ENCODE measurements at places on chromosomes 12 and 14.

- no peak for DNase-seq
These were observed 60.5 kb downstream of the BTG1 start for GRCh38 chr12:92085040-92085735.

DNA sequence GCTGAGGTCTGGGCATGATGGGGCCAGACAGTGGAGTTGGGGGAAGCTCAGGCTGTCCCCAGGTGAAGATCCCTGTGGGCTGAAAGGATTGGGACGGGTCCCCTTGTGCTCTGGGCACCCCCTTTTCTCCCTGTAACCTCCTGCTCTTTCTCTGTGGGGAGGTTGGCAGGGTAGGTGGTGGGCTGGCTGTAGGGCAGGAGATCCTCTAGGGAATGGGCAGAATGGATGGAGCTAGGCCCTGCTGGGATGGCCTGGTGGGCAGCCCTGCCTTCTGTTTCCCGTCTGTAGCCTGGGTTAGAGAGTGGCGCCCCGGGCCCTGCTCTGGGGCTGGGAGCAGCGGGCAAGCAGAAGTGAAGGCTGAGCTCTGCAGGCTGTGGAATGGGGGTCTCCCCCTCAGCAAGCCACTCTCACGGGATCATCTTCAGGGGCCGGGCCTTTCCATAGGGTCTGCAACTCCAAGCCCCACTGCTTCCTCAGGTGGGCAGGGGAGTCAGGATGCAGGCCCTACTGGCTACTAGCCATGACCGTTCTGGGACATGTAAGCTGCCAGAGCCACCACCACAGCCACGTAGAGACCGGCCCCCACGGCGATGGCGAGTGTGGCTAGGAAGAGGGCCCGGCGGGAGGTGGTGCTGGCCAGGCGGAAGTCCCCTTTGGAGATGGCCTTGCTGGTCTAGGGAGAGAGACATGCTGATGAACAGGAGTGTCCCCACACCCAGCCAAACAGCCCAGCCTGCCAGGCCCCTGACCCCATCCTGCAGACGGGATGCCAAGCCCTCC lies 18.8 kb downstream of the SYNDIG1L start:
- DNase-seq = no peak

DNA sequence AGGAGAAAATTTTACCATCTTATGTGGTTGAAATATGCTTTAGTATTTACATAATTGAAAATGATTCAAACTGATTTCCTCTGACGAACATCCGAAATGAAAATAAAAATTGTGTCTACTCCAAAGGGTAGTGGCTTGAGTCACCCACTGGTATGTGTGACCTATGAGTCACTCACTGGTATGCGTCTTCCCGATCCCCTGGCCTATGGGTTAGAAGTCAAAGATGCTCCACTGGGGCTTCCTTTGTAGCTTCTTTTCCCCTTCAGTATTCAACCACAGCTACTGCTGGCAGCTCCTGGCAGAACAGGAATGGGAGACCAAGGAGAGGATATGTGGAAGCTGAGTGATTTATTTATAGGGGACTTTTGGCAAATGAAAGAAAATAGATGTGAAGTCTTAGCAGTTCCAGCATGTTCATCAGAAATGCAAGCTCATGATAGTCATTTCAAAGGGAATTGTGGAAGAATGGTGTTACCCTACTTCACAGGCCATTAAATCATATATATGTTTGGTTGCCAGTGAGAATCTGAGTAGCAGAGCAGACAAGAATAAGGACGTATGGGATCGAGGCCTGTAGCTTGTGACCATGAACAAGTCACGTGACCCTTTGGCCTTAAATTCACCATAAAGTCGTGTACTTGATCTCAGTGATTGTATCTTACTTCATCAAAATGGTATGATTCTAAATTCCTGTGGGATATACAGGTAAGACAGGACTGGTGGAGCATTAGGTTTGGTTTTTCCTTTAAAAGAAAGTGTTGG lies 108.3 kb downstream of the CRADD start:
- DNase-seq = no peak

DNA sequence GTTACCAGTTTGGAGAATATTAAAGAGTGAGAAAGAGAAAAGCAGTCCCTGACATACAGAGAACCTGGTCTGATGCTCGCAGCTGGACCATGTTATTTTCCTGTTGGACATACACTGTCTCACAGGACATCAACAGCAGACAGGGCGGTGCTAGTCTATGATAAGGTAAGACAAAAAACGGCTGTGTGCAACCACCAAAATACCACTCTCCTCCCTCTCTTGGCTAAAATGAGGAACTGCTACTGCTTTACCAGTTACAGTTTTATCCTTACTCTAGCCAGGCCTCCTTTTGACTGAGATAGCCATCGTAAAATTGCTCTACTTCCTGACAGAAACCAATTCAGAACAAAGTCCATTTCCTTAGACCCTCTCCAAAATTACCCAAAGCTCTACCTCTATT lies 47.0 kb upstream of the ERGIC2 start:
- DNase-seq = peak; percentile 73

DNA sequence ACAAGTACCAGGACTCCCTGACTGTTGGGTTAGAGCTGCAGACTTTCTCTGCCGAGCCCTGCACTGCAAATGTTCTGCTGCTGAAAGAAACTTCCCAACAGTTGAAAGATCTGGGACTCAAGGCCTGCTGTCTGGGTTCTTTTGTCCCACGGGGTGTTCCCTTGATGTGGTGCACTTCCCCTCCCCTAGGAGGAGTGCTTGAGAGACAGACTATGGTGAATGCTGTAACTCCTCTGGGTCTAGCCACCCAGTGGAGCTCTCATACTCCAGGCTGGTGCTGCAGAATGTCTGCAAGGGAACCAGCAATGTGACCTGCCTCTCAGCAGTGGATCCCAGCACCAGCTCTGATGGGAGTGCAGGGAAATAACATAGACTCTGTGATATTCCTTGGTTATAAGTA lies 129.2 kb upstream of the SLCO1B1 start:
- DNase-seq = no peak

- no peak for DNase-seq
These were observed 235.3 kb downstream of the CCDC91 start for GRCh38 chr12:28425526-28425925.

DNA sequence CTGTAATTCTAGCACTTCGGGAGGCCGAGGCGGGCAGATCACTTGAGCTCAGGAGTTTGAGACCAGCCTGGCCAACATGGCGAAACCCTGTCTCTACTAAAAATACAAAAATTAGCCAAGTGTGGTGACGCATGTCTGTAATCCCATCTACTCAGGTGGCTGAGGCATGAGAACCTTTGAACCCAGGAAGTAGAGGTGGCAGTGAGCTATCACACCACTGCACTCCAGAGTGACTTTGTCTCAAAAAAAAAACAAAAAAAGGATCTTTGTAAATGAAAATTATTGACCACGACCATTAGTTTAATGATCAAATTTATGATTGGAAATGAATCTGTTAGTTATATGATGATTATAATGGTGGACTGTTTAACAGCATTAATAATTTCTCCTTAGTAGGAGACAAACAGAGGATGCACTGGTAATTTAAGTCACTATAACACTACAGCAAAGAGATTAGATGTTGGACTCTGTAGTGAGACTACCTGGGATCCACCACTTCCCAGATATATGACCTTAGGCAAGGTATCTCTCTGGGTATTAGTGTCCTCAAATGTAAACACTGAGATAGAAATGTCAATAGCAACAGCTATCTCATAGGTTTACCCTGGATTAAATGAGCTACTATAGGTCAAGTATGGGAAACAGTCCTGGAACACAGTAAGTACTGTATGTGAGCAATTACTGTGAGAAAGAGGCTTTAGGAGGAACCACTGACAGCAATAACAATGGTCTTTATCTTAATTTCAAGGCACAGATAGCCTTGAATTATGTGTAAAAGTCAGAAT lies 214.7 kb downstream of the NOVA1 start:
- no peak for DNase-seq

GRCh38 chr14:102774391-102775153 lies 2.7 kb upstream of the TRAF3 start:
- peak; percentile 90 for DNase-seq
